ENCODE measurements at places on chromosomes 2 and 18.

- no peak for DNase-seq
Observed at GRCh38 chr18:8696749-8697211, 8.6 kb upstream of the MTCL1 start.

DNA sequence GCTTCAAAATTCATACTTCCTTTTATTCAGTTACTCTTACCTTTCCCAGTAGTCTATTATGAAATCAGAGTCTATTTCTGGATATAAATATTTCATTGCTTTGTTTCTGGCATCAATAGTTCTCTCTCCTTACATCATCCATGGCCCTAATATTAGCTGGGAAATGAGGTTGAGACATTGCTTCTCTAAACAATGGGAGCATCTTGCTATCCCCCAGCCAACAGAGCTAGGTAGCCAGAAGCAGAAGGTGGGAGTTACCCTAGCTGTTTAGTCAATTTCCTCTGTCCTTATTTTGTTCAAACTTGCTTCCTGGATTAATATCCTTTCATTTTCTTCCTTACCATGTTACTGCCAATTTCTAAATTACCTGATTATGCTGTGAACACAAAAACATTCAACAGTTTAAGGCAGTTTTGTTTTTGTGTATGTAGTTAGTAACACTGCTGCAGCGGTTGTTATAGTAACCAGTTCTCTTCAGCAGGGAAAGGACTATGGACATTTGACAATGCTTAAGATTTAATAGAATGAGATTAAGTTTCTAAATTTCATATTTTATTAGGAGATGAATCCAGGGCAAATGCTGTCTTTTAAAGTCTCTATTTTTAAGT lies 160.5 kb upstream of the KCNJ3 start:
- DNase-seq = no peak

- no peak for DNase-seq
Observed at GRCh38 chr18:51447351-51448342, 250.2 kb upstream of the MEX3C start.

DNA sequence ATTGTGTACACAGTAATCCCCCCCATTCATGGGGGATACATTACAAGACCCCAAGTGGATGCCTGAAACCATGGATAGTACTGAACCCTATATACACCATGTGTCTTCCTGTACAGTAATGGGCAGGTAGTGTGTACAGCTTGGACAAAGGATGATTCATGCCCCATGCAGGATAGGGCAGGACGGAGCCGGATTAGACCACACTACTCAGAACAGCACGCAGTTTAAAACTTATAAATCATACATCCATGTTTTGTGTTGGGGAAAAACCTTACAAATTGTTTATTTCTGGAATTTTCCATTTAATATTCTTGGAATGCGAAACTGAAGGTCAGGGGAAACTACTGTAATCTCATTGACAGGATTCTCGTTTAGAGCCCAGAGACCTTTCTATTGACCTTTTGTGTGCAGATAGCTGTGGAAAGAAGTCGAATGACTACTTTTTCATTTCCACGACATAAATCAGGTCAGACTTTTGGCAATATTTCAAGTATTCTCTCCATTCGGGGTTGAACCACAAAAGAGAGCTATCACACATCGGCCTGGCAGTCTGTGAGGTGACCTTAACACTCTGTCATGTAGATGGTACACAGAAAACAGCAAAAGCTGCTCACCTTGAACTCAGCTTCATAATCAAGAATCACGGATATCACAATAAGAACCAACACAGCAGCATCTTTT lies 9.9 kb upstream of the YPEL5 start:
- DNase-seq = no peak

- no peak for DNase-seq
Observed at GRCh38 chr2:109324861-109325260, 195.9 kb downstream of the SH3RF3 start.

- no peak for DNase-seq
Observed at GRCh38 chr18:57439609-57439968, 4.4 kb downstream of the ONECUT2 start.

DNA sequence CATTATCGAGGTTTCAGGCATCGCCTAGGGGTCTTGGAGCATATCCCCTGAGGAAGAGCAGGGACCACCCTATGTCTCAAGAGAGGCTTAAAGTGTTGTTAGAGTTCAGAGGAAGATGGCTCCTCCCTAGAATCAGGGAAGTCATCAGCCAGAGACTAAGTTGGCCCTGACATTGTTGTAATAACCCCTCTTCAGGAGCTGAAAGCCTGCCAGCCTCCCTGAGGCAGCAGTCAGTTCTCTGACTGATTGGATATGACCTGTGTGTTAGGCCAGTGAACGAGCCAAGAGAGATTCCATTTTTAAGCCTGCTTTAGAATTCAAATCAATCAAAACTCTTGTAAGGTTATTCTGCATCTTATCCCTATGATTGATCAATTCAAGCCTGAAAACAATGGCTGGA lies 34.9 kb downstream of the ARHGAP28 start:
- no peak for DNase-seq

DNA sequence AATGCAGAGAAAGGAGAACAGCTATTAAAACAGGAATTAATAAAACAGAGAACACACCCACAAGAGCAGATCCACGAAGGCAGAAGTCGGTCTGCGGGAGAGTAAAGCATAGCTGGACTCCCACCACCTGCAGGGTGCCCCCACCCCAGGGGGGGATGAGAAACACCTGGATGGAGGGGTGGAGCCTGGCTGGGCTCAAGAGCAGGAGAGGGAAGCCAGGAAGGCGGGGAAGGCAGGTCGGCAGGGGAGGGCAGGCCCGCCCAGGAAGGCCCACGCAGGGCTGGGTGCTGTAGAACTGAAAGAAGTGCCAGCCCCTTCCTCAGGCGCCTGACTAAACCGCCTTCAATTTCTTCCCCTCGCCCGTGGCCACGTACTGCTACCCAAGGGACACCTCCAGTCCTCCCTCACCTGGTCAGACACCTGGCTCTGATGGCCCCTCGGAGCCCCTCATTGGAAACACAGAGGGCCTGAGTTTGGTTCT lies 175.4 kb downstream of the HDAC4 start:
- no peak for DNase-seq

GRCh38 chr2:74942263-74942662 lies 16.2 kb upstream of the POLE4 start:
- no peak for DNase-seq
